NCI-H2029 (cell line): ENCODE measurements at places on chromosomes 3 and 15.

DNA sequence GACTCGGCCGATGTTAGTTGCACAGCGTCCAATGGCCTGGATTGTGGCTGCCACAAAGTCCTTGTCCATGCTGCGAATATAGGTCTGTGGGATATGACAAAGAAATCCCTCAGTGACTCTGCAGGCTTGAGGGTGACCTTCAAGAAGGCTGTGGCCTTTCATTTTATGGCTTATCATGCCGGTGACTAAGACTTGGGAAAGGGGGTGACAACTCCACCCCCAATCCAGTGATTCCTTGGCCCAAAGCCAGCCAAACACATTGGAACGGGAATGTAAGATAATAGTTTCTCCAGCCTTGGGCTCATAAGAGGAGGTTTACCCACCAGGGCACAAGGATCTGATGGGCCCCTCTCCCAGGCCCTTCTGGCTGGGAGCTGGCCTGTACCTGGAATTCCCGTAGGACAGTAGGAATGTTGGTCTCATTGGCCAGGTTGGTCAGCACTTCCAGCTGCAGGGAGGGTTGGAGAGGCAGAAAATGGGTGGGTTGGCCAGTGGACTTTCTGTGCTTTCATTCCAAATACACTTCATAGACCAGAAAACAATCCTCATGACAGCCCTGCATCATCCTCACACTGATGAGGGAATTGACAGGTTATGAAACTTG, 30.7 kb upstream of the CPEB1 start:
- DNase-seq = no peak

DNA sequence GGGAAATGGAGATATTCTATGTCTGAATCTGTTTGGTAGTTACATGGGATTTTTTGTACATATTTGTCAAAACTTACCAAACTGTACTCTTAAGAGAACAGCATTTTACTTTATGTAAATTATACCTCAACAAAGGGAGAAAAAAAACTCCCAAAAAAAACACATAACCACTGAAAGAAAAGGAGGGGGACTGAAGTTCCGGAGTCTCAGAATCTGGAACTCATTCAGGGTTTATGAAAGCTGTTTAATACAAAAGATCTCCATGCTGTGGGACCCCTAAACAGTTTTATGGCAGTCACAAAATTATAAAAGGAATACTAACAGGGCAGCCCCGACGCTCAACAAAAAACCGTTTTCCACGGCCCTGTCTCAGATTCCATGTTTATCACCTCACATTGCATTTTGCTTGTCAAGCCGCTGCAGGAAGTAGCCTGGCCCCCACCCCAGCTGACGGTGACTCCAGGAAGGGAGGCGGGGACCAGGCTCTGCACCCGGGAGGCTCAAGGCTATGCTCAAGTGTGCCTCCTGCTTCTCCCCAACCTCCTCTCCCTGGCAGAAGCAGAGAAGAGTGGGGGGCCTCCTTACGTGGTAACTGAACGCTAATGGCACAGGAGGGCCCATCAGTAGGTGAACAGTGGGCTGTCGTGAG, 29.3 kb downstream of the RFT1 start:
- DNase-seq = no peak

GRCh38 chr3:14143271-14144225, 18.7 kb downstream of the TMEM43 start:
- peak; percentile 84 for DNase-seq

GRCh38 chr15:64987136-64987535, 2.6 kb downstream of the SPG21 start:
- DNase-seq = no peak

- no peak for DNase-seq
Observed at GRCh38 chr15:72342385-72342784, 22.4 kb upstream of the CELF6 start.

DNA sequence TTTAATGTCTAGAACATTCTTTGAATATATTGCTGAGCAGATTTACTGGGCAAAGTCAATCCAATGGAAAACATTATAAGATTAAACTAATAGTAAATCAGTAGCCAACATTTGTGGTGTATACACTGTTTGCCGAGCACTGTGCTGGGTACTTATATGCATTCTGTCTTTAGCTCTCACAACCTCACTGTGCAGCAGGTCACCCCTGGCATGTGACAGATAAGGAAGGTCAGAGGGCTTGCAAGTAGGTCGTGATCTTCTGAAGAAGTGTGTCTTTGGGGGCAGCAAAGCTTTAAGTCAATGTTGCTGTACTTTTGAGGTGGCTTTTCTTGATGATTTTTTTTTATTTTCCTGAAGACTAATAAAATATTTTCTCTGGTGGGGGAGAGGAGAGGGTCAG, 62.2 kb downstream of the TCAIM start:
- DNase-seq = no peak

DNA sequence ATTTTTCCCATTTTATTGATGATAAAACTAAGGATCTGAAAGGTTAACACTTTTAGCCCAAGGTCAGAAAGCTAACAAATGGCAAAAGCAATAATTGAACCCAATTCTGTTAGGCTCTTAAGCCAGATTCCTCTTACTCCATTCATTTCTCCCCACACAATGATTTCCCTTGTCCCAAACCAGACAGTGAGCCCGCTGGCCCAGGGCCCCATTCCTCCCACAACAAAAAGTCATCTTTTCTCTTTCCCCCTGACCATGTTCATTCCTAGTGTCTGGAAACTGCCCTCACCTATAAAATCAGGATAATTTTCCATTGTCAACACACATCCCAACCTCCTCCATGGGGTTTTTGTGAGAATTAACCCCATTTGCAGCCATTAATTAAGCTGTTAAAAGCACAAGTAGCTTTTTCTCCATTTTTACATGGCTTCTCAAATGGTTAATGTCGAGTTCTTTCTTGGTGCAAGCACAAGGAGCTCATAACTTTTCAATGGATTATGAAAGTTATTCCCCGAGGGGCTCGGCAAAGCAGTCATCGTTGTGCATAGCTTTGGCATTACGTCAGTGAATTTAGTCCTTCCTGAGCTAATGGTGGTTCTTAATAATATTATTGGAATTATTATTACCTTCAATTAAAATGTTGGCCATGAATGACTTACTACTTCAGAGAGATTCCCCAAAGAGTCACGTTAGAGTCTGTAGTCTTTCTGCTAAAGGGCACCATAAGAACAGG, 151.0 kb upstream of the WNT5A start:
- no peak for DNase-seq

DNA sequence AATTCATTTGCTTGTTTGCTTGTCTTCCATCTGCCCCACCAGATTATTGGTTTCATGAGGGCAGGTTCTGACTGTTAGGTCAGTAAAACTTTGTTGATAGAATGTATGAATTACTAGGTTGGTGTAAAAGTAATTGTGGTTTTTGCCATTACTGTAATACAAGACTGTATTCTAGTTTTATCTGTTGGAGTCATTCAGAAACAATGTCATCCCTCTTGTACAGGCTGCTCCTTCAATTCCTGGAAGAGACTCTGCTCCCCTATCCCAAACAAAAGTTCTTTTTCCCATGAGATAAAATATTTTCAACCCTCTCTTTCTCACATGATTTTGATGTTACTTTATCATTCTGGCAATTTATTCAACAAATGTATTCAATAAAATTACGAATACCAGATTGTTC, 115.0 kb downstream of the CHST2 start:
- no peak for DNase-seq

DNA sequence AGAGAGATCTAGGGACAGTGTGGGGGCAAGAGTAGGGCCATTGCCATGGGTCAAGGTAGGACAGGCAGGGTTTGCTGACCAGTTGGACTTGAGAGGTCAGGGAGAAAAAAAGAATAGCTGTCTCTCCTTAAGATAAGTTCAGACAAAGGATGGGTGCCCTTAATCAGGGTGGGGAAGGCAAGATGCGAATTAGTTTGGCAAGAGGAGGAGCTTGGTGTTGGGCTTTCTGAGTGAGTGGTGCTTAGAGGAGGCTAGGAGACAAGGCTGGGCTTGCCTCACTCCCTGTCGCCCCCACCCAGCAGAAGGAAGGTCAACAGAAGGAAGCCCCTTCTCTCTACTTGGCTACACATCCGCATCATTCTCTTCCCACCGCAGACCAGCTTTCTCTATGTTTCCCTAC, 53.9 kb upstream of the CTDSPL start:
- DNase-seq = no peak

GRCh38 chr3:80187981-80188380, 420.2 kb upstream of the ROBO1 start:
- no peak for DNase-seq

GRCh38 chr3:22960105-22960984, 242.8 kb upstream of the UBE2E2 start:
- DNase-seq = peak; percentile 71

DNA sequence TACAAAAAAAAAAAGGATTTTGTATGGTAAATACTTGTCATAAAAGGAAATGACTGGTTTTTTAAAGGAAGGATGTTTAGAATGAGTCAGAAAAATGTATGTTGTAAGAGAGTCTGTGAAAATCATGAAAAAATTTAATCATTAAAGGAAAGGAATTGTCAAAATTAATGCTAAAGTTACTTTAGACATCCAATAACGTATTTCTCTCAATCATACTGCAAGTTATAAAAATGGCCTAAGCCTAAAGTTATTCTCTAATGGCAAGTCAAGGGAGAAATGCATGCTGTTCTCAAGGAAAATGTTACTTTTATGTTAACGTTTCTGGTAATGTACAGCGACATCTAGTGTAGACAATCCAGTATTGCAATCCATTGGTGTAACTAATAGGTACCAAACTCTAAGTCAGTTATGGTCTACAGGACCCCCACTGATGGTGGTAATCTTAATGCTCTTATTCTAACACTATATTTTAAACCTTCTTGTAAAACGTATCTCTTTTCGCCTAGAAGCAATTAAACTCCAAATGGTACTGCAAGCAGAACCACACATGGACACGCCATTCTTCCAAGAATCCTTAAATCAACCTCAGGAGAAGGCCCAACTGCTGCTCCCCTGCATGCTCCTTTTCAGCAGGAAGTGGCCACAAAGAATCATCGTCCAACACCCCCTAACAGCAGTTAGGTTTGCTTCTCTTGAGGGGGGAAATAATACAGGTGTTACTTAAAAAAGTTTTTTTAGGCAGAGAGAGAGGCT, 35.2 kb downstream of the NCEH1 start:
- DNase-seq = no peak

DNA sequence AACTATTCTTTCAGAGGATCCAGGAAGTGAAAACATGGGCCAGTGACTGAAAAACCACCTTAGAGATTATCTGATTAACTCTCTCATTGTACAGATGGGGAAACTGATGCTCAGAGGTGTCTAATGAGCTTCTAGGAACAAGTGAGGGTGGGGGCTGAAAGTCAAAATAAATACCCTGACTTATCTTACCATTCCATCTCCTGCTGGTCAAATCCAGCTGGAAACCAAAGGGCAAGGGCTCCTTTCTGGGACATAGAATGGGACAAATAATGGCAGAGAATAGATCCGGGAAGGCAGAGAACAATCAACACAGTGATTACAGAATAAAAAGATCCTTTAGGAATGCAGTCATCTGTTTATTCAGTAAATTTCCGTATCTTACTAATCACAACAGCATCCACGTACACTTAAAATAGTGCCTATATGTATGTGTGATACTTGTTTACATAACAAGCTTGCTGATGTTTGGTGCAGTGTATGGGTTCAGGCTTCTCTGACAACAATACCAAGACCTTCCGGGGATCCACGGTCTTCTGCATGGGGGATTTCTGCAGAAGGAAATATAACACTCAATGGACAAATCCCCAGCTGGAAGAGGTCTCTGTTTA, 173.2 kb downstream of the THSD4 start:
- DNase-seq = no peak

- DNase-seq = no peak
Observed at GRCh38 chr3:41202075-41202833, 2.9 kb downstream of the CTNNB1 start.

- DNase-seq = no peak
Observed at GRCh38 chr3:139239550-139239949, 104.3 kb upstream of the MRPS22 start.

- DNase-seq = peak; percentile 96
Observed at GRCh38 chr3:188947401-188948280, 224.1 kb upstream of the TPRG1 start.

DNA sequence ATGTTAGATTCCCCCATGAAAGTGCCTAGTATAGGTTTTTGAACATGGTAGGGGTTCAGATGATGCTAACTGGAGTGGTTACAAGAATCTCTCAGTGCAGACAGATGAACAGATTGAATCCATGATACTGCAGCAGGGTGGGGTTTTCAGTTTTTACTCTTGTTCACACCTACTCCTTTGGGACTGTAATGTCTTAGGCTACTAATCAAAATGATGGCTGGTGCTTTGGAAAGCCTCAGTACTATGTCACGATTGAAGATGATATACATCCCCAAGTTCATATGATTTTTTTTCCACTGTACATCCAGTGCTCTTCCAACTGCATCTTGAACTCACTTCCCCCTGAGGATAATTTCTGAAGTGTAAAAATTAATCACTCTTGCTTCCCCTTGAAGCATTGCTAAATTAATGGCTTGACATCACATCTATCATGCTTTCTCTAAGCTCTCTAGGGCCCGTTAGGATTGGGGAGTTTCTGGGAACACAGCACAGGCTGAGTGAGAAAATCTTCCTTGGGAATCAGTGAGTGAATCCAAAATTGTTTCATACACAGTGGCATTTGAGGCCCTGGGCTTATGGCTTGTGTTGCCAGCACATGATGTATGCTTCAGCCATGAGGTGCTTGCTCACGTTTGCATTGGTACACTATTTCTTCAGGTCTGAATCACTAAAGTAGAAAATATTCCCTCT, 115.0 kb upstream of the TPRG1 start:
- DNase-seq = no peak

DNA sequence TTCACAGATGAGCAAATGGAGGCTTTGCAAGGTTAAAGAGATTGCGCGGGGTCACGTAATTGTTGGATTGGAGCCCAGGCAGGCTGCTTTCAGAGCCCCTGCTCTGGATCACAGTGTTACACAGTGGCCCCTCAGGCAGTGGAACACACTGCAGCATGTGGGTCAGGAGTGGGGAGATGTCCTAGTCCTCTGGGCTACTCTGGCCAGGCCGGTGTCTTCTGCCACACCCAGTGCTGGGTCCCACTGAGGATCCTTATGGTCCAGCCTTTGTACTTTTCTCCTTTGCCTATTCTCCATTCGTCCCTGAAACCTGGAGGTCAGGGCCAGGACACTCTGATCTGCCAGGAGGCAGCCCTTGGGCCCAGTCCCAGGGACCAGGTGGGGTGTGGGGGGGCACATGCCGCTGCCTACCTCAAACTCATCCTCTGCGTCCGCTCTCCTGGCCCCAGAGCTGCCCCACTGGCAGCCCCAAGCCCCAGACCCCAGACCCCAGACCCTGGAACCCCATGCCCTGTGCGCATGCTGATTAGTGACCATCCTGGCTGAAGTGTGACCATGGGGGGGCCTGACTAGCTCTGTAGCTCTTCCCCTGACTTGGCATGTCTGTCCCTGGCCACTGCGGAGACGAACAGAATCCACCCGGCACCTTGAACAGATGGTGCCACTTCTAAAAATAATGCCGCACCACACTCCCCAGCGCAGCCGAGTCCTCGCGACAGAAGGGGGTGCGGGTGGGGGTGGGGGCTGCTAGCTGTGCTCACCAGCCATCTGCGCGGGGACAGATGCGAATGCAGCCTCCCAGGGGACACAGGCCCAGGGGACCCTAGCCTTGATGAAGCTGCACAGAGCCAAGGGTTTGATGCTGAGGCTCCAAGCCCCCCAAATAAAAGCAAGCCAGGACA, 41.6 kb downstream of the ATP2B2 start:
- no peak for DNase-seq

- no peak for DNase-seq
Observed at GRCh38 chr3:193945143-193945542, 190.8 kb upstream of the HES1 start.
